Activated CD4-positive, alpha-beta T cell treated with anti-CD3 and anti-CD28 coated beads, Interleukin-2, amount 10 ng/mL, durations not matched to agents 24 days and 14 days (primary cell): ENCODE measurements at places on chromosomes 1 and 21. TPM values are rescaled to one million over a fixed set of nuclear protein-coding genes. Genes with fewer than 3 reads are reported as not detected.

DNA sequence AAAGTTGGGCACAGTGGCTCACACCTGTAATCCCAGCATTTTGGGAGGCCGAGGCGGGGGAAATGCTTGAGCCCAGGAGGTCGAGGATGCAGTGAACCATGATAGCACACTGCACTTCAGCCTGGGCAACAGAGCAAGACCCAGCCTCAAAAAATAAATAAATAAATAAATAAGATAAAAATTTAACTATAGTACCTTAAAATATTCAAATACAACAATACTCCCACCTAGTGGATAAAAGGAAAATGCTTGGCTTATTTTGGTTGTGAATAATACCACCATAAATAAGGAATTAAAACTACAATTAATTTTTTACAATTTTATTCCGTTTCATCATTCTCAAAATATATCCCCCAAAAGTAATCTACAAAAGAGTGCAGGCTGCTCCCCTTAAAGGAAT is 8.1 kb downstream of the PSMG1 start:
- H3K4me3 ChIP-seq, result no peak overlapping the region
- peaks cover 57% of the 10 kb centered on the region for H3K36me3 ChIP-seq
- DNase-seq, result no peak
- H3K4me1 ChIP-seq, result peaks cover 13% of the 10 kb centered on the region

DNA sequence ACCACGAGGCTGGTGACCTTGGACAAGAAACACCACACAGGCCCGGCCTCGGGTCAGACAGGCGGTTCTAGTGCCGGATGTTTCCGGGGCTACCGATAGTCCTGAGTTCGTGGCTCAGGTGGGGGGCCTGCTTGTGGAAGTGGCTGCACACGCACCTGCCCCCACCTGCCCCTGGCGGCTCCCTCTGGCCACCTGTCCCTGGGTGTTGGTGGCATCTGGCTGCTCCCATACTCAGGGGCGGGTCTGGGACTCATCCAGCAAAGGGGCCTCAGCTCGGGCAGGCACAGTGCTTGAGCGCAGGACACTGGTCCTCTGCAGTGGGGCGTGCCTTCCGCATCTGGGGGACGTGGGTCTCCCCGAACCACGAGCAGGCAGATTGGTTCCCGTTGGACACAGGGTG is 33.6 kb downstream of the TP73 start:
- H3K27ac ChIP-seq, result no peak overlapping the region
- no peak for DNase-seq
- no peaks in the 10 kb centered on the region for H3K27me3 ChIP-seq
- no peaks in the 10 kb centered on the region for H3K4me1 ChIP-seq
- no peaks in the 10 kb centered on the region for H3K36me3 ChIP-seq
- H3K4me3 ChIP-seq, result no peak overlapping the region

DNA sequence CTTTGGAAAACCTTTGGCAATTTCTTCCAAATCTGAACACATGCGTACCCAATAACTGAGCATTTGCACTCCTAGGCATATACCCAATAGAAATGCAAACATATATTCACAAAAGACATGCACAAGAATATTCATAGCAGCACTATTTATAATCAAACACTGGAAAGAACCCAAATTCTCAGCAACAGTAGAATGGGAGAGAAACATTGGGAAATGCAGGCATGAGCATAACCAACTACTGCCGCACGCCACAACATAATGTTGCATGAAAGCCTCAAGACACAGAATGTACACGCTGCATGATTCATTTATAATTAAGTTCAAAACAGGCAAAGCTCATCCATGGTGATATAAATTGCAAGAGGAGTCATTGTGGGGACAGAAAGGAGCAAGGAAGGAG is 69.5 kb upstream of the FBXO28 start:
- H3K4me3 ChIP-seq, result no peak overlapping the region
- DNase-seq, result peak; percentile 31
- peaks cover 7% of the 10 kb centered on the region for H3K27me3 ChIP-seq
- H3K36me3 ChIP-seq, result no peaks in the 10 kb centered on the region
- no peaks in the 10 kb centered on the region for H3K4me1 ChIP-seq

DNA sequence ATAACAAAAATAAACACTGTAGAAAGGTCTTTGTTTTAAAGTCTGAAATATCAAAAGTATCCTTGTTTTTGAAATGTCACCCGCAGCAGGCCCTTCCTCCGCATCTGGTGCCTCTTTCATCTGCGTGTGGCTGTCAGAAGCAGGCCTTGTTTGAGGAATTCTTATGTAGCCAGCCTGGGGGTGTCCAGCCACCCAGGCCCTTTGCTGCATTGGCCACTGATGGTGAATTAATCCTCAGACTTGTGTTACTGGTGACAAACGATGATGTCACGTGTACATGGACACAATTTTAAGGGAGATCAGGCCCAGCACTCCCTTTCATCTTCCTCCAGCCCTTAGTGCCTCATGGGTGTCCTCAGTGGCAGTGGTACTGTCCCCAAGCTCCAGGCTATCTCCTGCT is 208.0 kb upstream of the GALNT2 start:
- no peaks in the 10 kb centered on the region for H3K36me3 ChIP-seq
- no peak overlapping the region for H3K27ac ChIP-seq
- no peak for DNase-seq
- peaks cover 4% of the 10 kb centered on the region for H3K27me3 ChIP-seq

DNA sequence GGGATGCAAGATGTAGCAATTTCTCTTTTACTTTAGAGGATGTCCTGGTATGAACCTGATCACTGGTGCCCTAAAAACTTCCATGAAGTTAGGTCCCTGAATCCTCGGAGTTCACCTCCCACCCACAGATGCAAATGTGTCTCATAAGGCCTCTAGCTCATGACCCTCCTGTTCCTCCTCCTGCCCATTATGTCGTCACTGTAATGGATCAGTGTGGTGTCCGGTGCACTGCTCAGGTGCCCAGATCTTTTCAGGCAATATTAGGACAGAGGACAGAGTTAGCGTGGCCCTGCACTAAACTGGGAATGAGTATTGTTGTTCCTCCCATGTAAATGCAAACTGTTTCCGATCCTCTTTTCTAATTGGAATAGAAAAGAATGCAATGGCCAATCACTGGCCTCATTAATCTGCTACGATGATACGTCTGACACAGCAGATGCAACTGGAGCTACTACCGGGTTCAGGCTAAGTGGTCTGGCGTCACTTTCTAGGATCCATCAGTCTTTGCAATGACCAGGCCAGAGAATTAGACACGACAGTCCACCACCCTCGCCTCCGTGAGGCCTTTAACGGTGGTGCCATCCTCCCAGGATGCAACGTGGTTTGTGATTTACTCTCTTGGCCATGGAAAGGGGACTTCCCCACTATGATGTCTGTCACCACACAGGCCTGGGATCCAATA is 3.4 kb upstream of the COL6A2 start:
- H3K4me3 ChIP-seq, result no peak overlapping the region
- peaks cover 7% of the 10 kb centered on the region for H3K27me3 ChIP-seq
- H3K36me3 ChIP-seq, result peaks cover 2% of the 10 kb centered on the region

The SEMA6C gene
- 2.3 and 2.5 TPM in 2 replicates for total RNA-seq

The COL11A1 gene
- total RNA-seq, result not detected in 2 replicates

The ARHGEF16 gene
- total RNA-seq, result not detected in 2 replicates

GRCh38 chr21:31284797-31285397 is 59.2 kb downstream of the TIAM1 start:
- no peak overlapping the region for H3K27ac ChIP-seq
- no peak overlapping the region for H3K4me3 ChIP-seq
- peaks cover 30% of the 10 kb centered on the region for H3K36me3 ChIP-seq
- H3K27me3 ChIP-seq, result no peaks in the 10 kb centered on the region

The ZNF593OS gene
- total RNA-seq, result not detected in 2 replicates

GRCh38 chr1:224333309-224333926 is 3.4 kb upstream of the NVL start:
- H3K4me1 ChIP-seq, result peaks cover 37% of the 10 kb centered on the region
- H3K27ac ChIP-seq, result peak overlapping the region; percentile 93
- DNase-seq, result peak; percentile 84
- peaks cover 4% of the 10 kb centered on the region for H3K27me3 ChIP-seq
- H3K36me3 ChIP-seq, result peaks cover under 1% of the 10 kb centered on the region
- peak overlapping the region; percentile 68 for H3K4me3 ChIP-seq

DNA sequence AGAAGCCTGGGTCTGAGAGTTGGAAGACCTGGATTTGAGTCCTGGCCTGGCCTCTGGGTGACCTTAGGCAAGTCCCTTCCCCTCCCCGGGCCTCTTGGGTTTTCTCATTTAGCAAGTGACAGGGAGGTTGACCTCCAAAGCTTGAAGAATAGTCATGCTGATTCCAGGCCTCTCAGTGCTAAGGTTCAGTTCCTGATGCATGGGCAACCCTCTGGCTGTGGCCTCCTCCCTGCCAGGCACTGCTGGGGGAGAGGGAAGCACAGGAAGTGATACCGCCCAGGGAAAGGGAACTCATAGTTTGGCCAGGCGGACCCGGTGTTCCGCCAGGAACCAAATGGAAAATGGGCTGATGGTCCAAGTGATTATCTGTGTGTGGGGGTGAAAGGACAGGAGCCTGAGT is 23.6 kb upstream of the WASF2 start:
- H3K27me3 ChIP-seq, result no peaks in the 10 kb centered on the region
- H3K4me1 ChIP-seq, result peaks cover 15% of the 10 kb centered on the region
- no peak overlapping the region for H3K27ac ChIP-seq
- H3K4me3 ChIP-seq, result no peak overlapping the region
- DNase-seq, result no peak

The SPRR5 gene
- not detected in 2 replicates for total RNA-seq

The KRTAP12-2 gene
- total RNA-seq, result not detected in 2 replicates

The PRR9 gene
- not detected in 2 replicates for total RNA-seq

The FAM89A gene
- 20.2 and 20.3 TPM in 2 replicates for total RNA-seq
